ENCODE measurements at places on chromosomes 3 and 15. TPM values are rescaled to one million over a fixed set of nuclear protein-coding genes. Genes with fewer than 3 reads are reported as not detected.

ELP6 gene
- total RNA-seq: 25.9 TPM

DNA sequence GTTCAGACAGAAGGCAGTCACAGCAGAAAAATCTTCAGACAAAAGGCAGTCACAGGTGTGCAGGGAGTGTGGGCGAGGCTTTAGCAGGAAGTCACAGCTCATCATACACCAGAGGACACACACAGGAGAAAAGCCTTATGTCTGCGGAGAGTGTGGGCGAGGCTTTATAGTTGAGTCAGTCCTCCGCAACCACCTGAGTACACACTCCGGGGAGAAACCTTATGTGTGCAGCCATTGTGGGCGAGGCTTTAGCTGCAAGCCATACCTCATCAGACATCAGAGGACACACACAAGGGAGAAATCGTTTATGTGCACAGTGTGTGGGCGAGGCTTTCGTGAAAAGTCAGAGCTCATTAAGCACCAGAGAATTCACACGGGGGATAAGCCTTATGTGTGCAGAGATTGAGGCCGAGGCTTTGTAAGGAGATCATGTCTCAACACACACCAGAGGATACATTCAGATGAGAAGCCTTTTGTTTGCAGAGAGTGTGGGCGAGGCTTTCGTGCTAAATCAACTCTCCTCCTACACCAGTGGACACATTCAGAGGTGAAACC is 27.6 kb downstream of the ZNF589 start:
- DNase-seq: peak; percentile 75

GRCh38 chr3:53646723-53647122 is 152.3 kb downstream of the CACNA1D start:
- no peak for DNase-seq

DNA sequence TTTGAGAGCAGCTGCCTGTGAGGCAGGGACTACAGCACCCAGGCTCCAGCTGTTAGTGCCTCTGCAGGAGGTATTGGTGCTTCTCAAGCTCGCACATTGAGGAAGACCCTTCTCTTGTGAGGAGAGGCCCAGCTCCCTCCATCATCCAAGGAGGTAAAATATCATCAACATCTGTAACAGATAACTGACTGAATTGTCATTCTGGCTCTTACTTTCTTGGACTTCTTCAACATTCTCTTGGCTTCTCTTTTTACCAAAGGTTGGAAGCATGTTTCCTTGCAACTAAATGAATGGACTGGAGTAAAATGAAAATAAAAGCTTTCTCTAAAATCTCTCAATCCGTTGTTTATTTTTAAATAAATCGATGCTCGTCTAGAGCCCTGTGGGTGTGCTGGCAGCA is 53.1 kb upstream of the PXYLP1 start:
- no peak for DNase-seq

GRCh38 chr15:62115847-62116246 is 49.1 kb downstream of the C2CD4A start:
- no peak for DNase-seq

DNA sequence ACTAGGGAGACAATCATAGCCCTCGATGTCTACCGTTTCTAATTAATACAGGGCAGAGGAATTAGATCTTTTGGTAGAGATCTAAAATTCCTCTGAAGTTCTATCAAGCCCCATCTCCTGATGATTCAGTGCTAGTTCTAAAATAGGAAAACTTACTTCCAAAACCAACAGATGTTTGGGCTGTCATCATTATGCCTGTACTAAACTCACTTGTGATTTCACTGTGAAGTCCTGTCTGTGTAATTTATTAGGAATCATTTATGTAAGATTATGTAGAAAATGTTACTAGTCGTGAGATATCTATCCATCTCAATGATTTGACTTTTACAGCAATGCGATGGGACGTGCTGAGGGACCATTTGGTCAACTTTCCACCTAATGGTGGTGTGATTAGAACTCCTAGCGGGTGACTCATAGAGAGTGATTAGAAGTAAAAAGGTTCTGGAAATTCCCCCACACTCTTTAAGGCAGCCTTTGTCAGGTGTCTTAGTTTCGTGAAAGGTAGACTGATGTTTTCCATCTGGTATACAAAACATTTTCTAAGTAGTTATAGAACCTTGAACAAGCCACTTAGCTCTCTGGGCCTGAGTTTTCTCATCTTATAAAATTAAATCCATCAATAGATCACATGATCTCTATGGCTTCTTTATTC is 34.2 kb downstream of the LIPC start:
- DNase-seq: no peak

DNA sequence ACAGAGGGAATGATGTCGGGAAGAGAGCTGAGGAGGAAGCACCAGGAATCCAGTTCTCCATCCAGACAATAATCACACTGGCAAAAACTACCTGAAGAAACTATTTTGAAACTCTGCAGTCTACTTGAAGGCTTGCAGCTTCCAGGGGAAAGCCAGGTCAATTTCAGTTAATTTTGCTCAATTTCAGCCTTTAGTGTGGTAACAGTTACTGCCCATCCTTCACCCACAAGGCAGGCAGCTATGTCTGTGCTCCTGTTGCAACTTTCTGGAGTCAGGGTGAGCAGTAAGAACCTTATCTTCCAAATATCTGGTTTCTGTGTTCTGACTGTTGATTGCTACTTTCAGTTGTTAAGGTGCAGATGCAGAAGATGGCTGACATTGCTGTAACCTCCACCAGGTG is 221.7 kb downstream of the ADAMTS17 start:
- DNase-seq: no peak

DNA sequence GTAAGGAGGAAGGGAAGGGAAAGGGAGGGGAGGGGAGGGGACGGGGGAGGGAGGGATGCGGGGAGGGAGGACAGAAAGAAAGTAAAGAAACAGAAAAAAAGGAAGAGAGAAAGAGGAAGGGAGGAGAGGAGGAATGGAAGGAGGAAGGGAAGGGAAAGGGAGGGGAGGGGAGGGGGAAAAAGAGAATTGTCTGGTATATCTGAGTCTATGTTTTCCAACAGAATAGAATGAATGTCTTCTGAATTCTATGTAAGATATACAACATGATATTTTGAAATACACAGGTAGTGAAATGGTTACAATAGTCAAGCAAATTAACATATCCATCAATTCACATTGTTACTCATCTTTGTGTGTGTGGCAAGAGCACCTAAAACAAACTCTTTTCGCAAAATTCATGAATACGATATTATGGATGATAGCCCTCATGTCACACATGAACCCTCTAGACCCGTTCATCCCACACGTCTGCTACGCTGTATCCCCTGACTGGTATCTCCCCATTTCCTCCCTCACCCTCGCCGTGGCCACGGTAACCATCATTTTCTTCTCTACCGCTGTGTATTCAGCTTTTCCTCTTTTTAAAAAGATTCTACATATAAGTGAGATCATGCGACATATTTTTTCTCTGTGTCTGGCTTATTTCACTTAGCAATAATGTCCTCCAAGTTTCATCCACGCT is 168.9 kb downstream of the XXYLT1 start:
- DNase-seq: no peak

GPR176 gene
- total RNA-seq: 1.2 TPM

RAB27A gene
- 59.8 TPM for total RNA-seq

DNA sequence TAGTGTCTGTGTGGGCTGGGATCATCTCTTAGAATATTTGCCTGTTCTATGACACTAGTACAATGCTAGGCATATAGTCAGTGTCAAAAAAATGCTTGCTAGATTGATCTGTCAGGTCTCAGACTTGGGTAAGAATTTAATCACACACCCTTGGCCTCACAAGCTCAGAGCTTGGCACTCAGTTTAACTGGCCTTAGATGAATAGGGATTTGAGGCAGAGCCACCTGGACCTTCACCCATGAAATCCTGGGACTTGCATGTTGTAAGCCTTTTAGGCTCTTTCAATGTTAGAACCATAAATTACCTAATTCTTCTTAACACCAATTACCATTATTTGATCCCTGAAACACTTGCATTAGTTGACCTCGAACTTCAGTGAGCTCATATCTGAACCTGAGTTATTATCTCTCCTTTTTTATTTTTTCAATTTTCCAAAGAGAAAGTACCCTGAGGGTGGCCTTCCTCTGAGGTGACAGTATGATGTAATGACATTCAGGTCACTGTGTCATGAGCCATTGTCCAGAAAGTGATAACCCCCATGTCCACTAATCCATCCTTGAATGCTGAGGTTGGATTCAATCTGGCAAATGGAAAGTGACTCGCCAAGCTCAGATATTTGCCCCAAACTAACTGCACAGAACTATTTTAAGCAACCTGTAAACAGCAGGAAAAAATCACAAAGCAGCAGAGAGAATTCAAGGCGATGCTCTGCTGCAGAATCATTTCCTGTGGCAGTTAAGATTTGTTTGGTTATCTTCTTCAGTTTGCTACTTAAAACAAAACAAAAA is 615.2 kb upstream of the NR2F2 start:
- no peak for DNase-seq

PRSS50 gene
- total RNA-seq: not detected

SOX14 gene
- not detected for total RNA-seq

CHRFAM7A gene
- total RNA-seq: 0.90 TPM

All from mucosa of descending colon (tissue), 3 donors.